ENCODE measurements at places on chromosomes 2 and 18.

DNA sequence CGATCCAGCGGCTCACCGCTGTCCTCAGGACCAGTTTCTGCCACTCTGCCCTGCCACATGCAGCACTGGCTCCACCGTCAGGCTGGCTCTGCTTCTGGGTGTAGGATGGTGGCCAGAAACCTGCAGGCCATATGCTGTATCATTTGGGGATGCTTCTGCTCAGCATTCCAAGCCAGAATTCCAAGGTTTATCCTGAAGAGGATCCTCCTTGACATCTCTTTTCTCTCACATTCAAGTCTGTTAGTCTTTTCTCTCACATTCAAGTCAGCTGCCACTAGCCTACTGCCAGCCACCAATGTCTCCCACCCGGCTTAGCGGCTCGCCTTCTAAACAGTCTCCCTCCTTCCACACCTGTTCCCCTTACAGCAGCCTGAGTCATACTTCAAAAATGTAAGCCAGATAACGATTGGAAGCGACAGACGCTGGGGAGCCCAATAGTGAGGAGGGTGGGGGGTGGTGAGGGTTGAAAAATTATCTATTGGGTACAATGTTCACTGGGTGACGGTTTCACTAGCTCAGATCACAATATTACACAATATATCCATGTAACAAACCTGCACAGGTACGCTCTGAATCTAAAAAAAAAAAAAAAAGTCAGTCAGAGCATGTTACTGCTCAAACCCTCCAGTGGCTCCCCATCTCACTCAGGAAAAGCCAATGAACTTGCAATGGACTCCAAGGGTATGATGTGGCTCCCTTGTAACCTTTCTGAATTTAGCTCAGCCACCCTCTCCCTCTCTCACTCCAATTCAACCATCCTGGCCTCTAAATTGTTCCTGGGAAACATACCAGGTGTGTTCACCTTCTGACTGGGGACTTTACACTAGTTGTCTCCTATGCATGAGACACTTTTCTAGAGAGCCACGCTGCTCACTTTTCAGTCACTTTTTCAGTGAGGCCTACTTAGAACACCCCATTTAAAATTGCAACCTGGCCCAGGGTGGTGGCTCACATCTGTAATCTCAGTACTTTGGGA lies 38.8 kb upstream of the SP3 start:
- DNase-seq: no peak

DNA sequence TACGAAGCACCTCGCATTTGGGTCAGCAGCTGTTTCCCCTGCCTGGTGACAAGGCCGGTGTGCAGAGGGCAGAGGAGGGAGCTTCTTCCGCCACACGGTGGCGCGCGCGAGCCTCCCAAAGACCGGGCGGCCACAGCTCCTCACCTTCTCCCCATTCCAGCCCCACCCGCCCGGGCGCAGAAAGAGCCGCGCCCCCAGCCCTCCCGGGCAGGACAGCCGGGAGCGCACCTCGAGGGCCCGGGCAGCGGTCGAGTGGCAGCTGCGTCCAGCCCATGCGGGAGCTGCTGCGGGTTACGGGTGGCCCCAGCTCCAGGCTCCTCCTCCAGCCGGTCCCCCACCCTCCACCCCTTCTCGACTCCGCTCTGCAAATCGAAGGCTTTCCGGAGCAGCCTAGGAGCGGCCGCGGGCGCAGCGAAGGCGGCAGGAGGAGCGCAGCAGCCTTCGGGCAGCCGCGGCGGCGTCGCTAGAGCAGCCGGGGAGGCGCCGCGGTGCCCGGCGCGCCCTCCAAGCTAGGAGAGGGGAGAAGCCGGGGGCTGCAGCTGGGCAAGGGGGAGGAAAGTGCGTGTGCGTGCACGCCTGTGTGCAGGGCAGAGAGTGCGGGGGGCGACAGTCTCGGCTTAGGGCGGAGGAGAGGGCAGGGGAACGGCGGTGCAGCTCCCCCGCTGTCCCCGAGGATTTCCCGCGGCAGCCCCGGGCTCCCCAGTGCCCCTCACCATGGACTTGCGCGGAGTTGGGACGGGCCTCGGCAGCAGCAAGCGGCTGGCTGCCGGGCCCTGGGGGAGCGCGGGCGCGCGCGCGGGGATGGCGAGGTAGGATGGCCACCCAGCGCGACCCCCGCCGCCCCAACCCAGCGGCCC lies at the start of gene CCDC85A:
CCDC85A (plus strand) TSS at position 348 of the 857 bp plus-strand sequence. CDS start 635 bp downstream, outside the sequence.
- peak; percentile 93 for DNase-seq

- DNase-seq: no peak
Observed at GRCh38 chr2:68050353-68050752, 12.5 kb downstream of the C1D start.

GRCh38 chr2:60530660-60531281 lies 22.7 kb downstream of the BCL11A start:
- peak; percentile 62 for DNase-seq

DNA sequence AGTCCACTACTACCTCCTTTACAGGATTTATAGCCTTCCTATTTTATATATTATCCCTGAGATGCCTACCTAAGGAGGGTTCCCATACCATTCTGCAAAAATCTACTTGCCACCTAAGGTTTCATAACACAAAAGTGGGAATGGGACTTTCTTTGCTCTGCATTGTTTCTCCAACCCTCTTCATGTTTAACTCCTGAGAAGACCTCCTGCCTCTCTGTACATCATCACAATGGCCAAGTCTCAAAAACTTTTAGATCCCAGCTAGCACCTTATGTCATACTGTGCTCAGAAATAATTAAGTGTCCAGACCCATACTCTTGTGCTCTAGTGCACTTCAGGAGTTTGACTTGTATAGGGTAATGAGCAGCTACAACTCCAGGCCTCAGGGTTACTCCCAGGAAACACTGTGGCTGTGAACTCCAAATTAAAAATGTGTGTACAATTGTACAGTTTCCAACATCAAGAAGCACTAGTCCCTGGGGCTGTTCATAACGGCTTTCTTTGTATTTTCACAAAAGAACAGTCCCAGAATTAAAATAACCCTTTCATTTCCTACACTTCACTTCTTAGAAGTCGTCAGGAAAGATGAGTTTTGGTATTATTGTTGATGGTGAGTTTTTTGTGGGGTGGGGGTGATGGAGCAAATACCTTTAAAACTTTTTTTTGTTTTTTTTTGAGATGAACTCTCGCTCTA lies 39.4 kb downstream of the METAP1D start:
- DNase-seq: no peak

DNA sequence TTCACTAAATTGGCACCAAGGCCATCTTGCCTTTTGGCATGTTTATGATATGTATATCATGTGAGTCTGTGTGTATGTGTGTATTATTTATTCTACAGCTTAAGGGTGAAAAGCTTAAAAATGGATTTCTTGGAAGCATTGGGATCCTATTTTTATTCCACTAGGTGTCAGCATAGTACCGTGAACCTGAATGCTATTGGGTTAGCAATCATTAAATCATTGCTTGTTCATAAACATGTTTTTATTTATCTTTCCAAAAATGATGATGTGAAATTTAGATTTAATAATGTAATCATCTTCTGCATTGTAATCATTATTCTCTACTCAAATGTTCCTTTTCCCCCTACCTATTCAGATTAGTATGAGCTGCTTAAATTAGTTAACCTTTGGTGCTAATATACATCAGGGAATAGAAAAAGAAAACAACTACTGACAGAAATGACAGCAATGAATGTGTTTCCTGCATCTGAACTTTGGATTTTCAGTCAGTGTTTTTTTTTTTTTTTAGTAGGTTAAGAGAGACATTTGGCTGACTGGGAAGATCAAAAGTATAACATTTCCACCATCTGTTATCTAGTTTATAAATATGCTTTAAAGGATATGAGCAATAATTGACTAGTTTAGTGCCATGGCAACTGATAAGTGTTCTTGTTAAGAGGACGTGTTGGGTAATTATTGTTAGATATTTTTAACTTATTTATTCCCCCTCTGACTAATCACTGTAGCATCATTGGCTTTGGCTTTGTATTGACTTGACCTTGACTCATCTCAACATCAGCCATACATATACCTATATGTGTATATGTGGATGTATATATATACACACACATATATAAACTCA lies 14.1 kb upstream of the ZSWIM2 start:
- DNase-seq: peak; percentile 15

GRCh38 chr2:98881153-98881650 lies 54.8 kb downstream of the CRACDL start:
- DNase-seq: no peak

DNA sequence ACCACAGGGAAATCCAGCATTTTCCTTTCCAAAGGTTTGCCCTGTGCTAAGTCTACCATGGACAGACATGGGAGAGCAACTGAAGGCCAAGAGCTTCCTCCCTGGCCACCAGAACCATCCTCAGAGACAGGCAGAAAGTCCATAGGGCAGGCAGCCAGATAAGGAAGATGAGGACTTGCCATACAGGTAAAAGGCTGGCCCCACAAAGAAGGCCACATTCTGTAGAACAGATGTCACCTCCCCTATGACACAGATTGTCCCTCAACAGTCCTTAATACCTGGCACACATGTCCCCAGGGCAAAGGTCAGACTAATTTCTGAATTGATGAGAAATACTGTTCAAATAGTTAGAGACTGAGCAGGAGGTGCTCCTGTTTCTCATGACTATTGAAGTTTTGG lies 52.0 kb downstream of the FECH start:
- DNase-seq: no peak

- no peak for DNase-seq
Observed at GRCh38 chr2:153287109-153287801, 191.3 kb downstream of the RPRM start.

DNA sequence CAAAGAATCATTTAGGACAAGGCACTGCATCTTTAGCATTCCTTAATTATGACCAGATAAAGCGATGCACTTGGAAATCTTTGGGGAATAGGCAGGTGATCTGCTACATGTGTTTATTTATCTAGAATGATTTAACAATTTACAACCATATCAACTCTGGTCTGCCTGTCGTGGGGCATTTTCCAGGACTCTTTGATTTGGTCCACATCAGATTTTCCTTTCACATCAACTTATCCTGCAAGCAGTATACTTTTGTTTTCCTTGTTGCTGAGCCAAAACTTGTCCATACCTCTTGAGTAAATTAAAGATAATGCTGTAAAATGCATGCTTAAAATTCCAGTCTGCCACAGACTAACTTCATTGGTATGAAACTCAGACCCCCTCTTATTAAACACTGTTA lies 312.4 kb upstream of the TCF4 start:
- peak; percentile 4 for DNase-seq

DNA sequence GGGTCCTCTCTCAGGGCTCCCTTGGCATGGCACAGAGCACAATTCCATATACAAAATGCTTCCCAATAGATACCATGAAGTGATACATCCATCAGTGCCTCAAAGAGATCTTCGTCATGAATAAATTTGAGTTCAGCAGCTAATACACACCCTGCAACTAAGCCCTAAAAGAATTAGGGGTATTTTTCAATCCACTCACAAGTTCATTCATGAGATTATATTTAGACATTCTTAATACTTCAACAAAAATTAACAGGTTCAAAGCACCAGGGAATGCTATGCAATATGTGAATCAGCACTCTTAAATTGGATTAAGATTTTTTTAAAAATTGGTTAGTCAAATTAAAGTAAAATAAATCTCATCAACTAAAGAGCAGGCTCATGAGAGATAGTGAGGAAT lies 79.7 kb downstream of the PID1 start:
- no peak for DNase-seq

DNA sequence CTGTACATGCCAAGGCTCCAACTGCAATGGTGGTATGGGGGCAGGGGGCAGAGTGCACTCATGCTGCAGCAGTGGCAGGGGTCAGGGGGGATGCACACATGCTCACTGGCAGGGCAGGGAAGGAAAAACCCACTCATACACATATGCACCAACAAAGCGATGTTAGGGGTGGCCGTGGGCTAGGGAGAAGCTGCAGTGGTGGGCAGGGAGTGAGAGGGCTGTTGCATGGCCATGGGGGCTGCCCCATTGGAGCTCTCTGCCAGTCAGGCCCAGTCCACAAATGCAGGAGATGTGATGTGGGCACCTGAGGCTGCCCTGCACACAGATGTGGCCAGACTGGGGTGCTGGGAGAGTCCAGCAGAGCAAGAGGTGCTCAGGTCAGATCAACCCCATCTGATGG lies 238.1 kb upstream of the NXPH2 start:
- no peak for DNase-seq

GRCh38 chr2:219864154-219864553 lies 236.7 kb downstream of the SLC4A3 start:
- DNase-seq: no peak

- DNase-seq: no peak
Observed at GRCh38 chr2:63058921-63059792, 8.5 kb downstream of the OTX1 start.

DNA sequence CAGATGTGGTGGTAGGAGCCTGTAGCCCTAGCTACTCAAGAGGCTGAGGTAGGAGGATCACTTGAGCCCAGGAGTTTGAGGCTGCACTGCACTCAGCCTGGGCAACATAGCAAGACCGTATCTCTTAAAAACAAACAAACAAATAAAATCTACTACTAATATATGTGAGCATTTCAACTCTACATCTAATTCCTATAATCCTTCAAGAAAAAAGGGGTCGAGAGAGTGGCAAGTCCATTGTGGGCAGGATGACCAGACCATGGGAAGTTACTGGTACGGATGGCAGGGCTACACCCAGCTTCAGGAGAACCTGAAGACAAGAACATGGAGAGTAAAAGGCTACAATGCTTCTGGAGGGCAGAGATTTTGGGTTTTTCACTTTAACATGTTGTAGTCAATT lies 24.0 kb downstream of the BUB1 start:
- no peak for DNase-seq

DNA sequence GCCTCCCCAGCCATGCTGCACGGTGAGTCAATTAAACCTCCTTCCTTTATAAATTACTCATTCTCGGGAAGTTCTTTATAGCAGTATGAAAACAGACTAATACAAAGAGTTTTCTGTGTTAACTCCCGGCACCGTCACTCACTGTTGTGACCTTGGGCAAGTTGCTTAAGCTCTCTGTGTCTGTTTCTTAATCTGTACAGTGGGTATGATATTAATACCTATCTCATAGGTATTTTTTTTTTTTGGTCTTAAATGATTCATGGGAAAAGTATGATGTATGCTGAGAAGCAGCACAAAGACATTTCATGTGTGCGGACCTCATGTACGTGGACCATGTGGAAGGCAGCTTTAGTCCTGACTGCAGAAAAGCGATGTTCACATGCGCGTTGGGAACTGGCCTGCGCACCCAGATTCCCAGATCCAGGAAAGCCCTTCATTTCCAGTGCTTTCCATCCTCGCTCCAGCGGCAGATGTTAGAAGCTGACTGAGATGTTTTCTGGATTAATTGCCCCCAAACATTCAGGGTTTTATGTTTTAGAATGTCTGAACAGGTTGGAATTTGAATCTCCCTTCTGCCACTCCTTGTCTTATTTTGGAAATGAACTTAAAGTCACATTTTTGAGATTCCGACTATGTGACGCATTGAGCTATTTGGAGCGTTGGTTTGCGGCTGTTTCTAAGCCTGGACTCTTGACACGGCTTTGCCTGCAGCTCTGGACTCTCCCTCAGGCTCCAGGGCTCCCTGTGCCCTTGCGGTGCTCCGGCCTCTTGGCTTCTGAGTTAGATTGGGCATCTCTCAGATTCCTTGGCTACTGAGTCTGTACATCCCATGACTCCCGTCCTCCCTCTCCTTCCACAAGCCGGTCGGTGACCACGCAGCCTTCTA lies 61.4 kb downstream of the SLC4A3 start:
- DNase-seq: peak; percentile 76

Data from urothelium cell line (cell line).